ENCODE measurements at places on chromosomes 13 and 19. TPM values are rescaled to one million over a fixed set of nuclear protein-coding genes. Genes with fewer than 3 reads are reported as not detected.
A peak's percentile ranks its signal among the peaks of the same experiment; 100 is the strongest.

- no peak for DNase-seq
These were observed 190.8 kb downstream of the FOXO1 start for GRCh38 chr13:40475617-40476016.

DNA sequence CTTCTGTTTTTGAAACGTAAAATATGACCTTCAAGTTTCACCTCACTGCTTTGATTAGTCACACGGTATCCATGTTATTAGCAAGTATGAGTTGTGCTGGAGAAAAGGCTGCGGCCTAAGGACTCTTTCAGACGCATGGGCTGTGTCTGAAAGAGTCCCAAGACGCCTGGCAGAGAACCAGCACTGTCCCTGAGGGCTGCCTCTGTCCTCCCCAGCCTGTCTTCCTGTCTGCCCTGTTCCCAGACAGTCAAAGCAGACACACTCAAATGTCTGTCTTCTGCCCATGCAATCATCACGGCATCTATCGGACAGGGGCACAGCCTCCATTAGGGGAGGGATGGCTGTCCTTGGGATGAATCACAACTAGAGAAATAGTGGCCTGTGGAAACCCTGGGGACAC is 65.5 kb downstream of the DPY19L3 start:
- DNase-seq = no peak

The PSG3 gene
- not detected for polyA plus RNA-seq

DNA sequence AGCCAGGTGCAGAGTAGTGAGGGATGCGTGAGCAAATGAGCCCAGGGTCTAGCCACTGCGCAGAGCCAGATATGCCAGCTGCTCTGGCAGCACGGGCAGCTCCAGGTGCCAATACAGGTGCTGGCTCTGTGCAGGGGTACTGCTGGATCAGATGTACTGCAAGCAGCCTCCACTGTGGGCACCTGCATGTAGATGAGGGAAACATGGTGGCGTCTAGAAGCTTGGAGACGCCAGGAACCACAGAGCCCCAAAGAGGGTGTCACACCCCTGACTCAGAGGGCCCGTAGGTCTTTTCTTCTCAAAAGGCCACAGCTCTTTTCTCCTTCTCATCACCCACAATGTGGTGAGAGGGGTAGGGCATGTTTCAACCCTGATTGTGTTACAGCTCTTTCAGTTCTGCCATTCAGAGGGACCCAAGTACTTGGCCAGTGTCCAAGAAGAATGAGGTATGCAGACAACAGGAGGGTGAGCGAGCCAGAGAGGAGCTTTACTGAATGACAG is 244.4 kb upstream of the SLITRK1 start:
- no peak for DNase-seq

The DHDH gene
- 7.0 TPM for polyA plus RNA-seq

- no peak for DNase-seq
These were observed 1.2 kb downstream of the TICAM1 start for GRCh38 chr19:4830332-4830731.

DNA sequence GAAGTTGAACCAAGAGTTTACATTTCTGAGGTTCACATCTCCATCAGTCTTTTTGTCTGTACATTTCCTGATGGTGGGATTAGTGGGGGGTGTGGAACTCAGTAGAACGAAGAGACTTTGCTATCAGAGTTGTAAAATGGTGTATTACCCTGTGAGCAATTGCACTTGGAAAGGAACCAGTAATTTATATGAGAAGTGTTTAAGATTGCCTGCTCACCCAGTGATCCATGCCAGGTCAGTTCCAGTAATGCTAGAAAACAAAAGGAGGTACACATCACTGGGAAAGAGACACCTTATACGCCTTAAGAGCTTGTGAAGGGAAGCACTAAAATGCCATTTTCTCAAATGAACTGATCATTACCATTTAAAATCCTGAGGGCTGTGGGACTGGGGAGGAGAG is 7.5 kb upstream of the DACH1 start:
- no peak for DNase-seq

The LHB gene
- not detected for polyA plus RNA-seq

- no peak for DNase-seq
These were observed 166.5 kb upstream of the ZNF507 start for GRCh38 chr19:32178956-32179355.

The TMEM59L gene
- polyA plus RNA-seq = 2.9 TPM

The LRRC8E gene
- 3.0 TPM for polyA plus RNA-seq

The GRK1 gene
- polyA plus RNA-seq = 0.12 TPM

The LRRC63 gene
- polyA plus RNA-seq = 0.18 TPM

DNA sequence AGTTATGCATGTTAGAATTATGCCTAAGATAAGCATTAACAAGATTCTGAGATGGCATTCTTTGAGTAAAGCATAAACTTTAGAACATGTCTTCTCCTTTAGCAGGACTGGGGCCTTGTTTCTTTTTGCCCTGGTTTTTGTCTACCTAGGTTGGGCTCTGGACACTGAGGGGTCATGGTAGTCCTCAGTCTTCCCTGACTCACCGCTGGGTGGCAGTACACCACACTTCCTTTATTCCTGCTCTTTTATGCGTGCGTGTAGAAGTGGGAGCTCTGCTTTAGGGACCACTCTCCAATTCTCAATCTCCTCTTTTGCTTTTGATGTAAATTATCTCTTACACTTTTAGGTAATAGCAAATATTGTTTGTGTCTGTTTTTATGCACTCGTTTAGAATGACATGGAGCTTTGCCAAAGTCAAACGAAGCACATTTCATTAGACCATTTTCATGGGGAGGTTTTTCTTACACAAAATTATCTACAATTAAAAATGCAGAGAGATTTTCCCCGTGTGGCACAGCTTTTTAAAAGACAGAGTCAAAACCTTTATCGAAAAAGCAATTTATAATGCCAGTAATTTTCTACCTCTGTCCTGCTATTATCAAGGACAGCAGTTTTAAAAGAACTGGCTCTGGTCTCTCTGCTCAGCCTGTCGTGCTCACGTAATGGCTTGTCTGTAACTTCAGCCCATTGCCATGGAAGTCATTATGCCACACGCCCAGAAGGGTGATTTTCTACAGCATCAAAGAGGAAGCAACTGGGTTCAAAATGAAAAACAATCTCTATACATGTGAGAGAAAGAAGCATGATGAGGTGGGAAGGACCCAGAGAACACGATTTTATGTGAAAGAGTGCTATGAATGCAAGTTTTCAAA is 413.9 kb downstream of the COG6 start:
- DNase-seq = peak; percentile 70

GRCh38 chr13:26965952-26966700 is 205.5 kb downstream of the USP12 start:
- DNase-seq = no peak

- DNase-seq = no peak
These were observed 595 bp upstream of the GPR183 start for GRCh38 chr13:99307648-99308339.

GRCh38 chr13:74205313-74205690 is 71.1 kb upstream of the KLF12 start:
- no peak for DNase-seq

DNA sequence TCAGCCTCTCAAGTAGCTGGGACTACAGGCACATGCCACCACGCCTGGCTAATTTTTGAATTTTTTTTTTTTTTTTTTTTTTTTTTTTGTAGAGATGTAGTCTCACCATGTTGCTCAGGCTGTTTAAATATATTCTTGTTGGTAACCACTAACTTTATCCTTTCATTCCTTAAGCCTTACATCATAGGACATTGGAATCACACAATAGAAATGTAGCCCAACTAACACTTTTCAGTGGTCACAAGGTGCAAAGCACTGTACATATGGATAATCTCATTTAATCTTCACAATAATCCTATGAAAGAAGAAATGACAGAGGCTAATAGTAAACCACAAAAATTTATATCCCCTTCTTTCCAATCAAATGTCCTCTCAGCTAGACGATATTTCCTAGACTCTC is 417.8 kb upstream of the DACH1 start:
- DNase-seq = no peak

DNA sequence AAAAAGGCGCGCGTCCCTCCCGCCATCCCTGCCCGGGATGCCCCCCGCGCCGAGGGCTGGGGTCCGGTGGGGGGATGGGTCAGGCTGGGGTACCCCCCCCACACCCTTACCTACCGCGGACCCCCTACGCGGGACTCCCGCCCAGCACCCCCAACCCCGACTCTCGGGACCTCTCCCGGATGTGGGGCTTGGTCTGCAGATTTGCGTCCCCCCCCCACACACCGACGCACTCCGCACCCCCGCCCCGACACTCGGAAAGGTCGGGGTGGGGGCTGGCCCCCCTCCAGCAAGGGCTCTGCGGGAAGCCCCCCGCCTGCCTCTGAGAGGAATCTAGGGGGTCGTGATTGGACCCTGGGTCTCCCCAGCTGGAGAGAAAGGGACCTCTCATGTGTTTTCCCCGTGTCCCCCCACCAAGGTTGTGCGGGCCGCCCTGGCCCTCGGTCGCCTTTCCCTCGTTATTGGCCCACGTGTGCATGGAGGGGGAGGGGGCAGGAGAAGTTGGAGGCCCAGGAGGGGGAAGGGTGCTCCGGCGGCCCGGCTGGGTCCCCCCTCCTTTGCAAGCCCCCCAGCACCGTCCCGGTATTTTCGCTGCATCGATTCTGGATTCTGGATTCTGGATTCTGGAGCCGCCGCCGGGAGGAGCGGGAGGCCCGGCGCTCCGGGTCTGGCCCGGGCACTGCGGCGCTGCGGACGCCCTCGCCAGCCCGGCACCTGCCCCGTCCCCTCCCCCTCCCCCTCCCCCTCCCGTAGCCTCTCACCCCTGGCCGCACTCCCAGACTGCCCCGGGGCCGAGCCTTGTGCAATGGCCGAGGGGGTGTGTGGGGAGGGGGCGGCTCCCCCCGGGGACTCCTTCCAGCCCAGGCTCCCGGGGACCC is 607 bp downstream of the NFIC start:
- DNase-seq = no peak

DNA sequence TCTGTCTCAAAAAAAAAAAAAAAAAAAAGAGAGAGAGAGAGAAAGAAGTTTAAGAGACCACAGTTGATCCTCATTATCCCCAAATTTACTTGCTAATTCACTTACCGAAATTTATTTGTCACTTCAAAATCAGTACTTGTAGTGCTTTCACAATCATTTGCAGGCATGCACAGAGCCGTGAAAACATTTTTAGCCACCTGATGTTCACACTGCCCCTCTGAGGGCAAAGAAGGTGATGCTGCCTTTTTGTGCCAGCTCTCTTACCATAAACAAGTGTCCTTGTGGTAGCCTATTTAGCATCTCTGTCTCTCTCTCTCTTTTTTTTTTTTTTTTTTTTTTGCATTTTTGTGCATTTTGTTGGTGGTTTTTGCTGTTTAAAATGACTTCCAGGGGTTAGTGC is 24.1 kb upstream of the CASP14 start:
- no peak for DNase-seq

DNA sequence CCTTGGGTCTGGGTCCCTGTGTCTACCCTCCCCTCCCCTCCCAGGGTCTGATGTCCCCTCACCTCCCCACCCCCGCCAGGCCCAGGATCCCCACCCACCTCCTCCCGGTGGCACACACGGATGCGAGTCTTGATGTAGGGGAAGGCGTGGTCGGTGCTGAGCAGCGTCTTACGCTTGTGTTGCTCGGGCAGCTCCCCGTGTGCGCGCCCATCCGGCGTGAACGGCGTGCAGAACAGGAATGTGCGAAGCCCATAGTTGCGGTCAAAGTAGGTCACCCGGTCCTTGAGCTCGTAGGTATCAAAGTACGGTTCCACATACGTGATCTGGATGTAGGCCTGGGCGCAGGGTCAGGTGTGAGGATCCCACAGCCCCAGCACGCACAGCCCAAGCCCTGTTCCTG is 4.4 kb upstream of the KANK2 start:
- no peak for DNase-seq

The ZNF99 gene
- 0.34 TPM for polyA plus RNA-seq

The RABAC1 gene
- polyA plus RNA-seq = 81.1 TPM

- DNase-seq = no peak
These were observed 575.2 kb downstream of the DACH1 start for GRCh38 chr13:71291842-71292146.

DNA sequence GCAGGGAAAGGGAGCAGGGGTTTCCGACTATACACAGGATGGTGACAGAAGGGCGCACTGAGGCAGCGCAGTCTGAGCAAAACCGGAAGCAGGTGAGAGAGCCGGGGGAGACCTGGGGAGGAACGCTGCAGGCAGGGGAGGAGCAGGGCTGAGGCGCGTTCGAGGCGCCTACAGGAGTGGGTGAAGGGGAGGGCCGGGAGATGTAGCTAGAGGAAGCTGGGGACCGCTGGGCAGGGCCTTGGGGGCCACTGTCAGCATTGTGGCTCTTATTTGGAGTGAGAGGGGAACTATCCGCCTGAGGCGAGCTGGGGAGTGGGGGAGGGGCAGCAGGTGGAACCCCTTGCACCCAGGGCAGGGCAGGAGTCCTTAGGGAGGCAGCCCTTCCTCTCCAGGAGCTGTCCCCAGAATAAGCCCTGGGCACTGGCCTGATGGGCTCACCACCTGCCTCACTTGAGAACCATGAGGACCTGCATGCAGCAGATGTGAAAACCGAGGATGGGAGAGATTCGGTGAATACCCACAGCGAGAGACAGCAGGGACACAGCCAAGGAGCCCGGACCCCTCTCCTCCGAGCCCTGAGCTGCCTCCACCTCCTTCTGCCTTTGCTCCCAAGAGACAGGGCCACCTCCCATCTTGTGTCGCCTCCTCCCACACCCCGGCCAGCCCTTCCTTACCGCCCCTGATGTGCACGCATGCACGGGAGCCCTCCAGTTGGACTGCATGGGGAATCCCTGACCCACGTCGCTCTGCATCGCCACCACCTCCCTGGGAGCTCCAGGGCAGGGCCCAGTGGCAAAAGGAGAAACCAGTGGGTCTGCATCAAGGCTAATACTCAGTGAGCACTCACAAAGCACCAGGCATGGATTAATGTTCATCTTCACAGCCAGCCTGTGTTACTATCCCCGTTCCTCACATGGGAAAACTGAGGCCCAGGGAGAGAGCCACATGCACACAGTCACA is 10.3 kb downstream of the AKT2 start:
- no peak for DNase-seq

DNA sequence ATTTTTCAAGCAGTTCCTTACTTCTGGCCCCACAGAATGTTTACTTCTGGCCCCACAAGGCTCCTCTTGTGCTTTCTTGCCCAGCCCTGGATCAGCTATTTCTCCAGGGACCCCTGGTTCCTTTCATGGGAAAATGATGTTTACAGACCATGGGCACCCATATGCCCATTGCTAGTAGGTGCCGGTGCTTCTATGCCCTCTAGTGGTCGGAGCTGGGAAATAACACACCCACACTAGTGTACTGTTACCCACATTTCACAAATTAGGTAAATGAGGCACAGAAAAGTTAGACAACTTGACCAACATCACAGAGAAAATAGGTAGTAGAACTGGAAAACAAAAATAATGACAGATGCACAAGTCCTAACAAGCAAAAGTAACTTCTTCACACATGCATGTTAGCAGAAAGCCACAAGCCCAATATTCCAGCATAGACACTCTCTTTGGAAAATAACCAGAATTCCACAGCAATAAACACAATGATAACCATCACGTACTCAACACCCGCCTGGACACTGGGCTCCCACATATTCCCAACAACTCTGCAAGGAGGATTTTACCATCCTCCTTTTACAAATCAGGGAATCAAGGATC is 1.3 kb upstream of the CEACAM6 start:
- no peak for DNase-seq

All from renal cortex interstitium (tissue), 15 donors.